ENCODE measurements at places on chromosomes 12 and 14.
A peak's percentile ranks its signal among the peaks of the same experiment; 100 is the strongest.

DNA sequence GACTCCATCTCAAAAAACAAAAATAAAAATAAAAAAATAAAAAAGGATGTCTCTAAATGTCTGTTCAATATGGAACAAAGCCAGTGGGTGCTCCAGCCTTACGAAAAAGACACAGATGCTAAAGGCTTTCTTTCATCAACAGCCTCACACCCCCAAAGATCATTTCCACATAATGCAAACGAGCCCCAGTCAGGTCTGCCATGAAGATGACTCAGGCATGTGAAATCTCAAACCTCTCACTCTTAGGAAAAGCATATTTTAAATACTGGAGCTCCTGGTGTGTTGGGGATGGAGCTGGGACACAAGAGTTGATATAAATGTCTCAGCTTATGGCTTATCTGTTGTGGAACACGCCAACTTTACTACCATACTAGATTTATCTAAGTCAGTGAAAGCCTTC is 49.9 kb upstream of the PLXNC1 start:
- peak; percentile 41 for ATAC-seq

DNA sequence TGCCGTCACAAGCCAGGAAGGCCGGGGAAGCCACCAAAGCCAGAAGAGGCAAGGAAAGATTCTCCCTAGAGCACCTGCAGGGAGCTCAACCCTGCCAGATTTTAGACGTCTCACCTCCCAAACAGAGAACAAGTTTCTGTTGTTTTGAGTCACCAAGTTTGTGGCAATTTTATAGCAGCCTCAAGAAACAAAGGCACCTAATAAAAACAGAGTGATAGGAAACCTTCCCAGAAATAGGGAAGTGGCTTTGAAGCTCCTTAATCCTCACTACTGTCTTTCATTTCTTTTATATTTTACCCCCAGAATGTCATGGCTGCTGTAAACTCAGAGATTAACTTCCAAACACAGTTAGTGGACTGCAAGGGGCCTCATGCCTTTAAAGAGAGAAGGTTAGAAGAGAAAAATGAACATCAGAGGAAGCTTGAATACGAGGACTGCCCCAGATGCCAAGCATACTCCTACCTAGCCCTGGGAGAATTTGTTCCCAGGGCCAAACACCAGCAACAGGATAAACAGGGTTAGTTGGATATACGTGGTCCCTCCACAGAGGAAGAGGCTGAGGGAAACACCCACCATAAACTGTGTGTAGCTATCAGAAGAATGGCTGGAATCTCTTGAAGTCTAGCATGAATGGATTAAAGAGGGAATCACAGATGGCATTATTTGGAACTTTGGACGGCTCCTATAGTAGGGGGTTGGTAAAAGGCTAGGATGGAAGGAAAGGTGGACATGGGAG is 148.3 kb downstream of the KCNA5 start:
- ATAC-seq: no peak

DNA sequence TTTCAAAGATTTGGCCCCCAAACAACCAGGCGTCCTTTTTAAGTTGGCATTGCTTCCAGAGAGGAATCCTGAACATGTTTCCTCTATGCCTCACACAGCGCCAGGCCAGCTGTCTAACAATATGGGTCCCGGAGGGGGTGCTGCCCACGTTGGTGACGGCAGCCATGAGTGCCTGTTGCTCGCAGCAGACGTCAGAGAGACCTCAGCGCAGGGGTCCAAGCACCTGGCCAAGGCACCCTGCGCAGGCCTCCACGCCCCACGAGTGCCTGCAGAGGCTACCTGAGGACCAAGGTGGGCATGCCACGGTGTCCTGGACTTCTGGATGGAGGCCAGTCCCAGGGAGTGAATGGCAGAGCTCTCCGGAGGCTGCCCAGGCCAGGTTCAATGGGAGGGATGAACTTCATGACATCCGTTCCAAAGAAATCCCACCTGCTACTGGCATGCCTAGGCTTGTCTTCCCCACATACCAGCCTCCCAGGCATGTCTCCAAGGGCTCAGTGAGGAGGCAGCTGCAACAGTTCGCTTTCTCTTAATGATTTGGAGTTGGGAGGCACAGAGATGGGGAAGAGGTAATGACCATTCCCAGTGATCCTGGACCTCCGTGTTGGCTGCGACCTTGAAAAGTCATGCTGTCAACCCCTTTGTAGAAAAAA is 11.6 kb upstream of the FOXN3 start:
- ATAC-seq: peak; percentile 62

GRCh38 chr12:95848575-95849388 is 10.0 kb upstream of the SNRPF start:
- no peak for ATAC-seq

- ATAC-seq: no peak
Observed at GRCh38 chr12:117158911-117159553, 31.2 kb downstream of the FBXO21 start.

DNA sequence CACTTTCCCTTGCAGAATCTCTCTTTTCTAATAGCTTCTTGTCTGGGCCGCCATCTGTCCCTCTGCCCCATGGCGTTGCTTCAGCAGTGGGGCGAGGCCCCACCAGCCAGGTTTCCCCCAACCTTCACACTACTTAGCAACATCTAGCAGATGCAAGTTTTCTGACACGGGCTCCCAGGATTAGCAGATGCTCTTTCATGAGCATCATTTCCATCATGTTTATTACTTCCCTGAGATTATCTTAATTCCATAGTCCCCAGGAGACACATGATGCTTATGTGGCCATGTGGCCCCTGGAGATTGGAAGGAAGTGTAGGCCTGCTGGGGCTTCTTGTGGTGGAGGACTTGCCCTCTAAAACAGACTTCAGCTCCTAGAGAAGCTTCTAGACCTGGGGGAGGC is 102.0 kb upstream of the MYL2 start:
- ATAC-seq: no peak

DNA sequence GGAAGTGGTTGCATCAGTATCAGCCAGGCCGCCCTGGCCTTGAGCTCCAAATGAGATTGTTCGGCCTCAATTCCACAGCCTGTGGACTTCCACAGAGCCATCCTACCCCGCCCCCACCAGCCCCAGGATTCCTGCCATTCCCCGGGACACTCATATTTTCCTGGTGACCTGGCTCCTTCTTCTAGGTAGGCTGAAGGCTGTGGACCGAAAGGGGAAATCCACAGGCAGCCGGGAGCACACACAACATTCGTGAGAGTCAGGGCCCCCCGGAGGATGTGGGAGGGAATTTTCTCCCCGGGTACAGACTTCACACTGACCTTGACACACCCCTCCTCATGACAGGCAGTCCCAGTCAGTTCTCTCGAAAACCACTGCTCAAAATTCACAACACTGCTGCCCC is 39.9 kb downstream of the RIN3 start:
- no peak for ATAC-seq

DNA sequence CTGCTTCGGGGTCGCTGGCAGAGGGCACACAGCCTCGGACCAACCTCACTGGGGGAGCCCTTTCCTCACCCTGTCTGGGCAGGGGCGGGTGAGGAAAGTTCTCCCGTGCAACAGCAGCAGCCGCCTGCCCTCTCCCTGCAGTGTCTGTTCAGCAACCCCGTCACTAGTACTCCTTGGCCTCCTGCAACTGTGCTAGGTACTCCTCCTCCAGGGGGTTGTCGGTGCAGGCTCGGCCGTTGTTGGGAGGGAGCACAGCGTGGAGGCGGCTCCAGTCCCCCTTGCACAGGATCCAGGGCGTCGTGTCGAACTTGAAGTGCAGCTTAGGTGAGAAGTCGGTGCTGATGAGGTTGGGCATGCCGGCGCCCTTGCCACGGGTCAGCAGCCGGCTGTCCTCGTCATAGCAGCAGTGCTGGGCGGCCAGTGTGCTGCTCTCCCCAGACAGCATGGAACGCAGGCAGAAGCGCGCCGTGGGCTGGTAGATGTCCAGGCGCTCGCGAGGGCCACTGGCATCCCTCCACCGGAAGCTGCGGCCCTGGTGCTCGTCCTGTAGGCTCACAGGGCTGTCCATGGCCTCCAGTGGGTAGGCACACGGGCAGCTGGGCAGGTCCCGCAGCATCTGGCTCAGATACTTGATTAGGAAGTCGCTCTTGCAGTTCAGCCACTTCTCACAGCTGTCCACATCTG is 17.7 kb downstream of the AHSA1 start:
- ATAC-seq: no peak

DNA sequence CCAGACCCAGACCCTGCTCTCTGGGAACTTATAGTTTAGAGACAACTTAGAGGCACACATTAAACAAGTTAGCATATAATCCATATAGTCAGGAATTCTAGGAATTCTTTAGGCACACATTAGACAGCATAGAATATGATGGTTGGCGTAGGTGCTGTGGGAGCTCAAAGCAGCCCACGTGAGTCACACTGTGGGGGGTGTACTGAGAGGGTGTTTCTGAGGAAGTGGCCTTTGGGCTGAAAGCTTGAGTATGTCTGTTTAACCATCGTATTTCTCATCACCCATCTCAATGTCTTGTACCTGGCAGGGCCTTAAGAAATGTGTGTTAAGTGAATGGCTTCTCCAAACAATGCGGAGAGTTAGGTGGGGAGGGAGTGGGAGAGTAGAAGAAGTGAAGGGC is 67.2 kb downstream of the TMEM30B start:
- no peak for ATAC-seq

DNA sequence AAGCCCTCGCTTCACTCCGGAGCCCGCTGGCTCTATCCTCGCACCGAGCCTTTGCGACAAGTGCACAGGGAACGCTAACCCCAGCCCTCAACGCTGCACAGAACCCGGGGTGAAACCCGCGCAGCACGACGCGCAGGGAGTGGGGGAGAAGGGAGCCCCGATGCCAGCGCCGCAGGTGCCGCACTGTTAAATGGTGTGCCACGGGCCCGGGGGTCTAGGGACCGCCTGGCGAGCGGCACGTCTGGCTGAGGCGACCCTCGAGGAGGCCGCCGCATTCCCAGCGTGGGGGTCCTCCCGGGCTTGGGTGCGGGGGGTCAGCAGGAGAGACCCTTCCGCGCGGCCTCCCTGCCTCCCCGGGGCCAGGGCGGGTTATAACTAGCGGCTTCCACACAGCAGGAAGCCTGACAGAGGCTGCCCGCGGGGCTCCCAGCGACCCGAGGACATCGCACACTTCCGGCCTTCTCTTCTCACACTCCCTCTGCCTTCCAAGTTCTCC is 23.8 kb upstream of the LRTM2 start:
- ATAC-seq: peak; percentile 13

DNA sequence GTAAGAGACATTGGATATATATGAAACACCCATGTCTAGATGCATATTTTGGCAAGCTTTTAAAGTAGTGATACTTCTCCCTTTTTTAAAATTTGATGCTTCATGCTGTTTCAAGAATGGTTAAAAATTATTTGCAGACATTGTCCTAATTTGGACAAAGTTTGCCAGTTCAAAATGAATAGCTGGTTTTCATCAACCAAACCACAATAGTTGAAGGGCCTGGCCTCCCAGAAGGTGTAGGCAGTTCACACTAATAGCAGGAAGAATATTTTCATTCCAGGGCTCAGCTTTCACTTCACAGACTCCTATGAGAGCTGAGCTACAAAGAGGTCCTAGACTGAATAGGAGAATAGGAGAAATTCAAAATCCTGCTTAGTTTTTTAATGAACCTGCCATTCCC is 78.7 kb downstream of the STXBP6 start:
- ATAC-seq: no peak

GRCh38 chr12:34291001-34291400 is 268.7 kb downstream of the ALG10 start:
- no peak for ATAC-seq

- peak; percentile 0 for ATAC-seq
Observed at GRCh38 chr12:6852651-6853354, 853 bp downstream of the USP5 start.

GRCh38 chr12:64065881-64066451 is 156.1 kb downstream of the KICS2 start:
- ATAC-seq: no peak

DNA sequence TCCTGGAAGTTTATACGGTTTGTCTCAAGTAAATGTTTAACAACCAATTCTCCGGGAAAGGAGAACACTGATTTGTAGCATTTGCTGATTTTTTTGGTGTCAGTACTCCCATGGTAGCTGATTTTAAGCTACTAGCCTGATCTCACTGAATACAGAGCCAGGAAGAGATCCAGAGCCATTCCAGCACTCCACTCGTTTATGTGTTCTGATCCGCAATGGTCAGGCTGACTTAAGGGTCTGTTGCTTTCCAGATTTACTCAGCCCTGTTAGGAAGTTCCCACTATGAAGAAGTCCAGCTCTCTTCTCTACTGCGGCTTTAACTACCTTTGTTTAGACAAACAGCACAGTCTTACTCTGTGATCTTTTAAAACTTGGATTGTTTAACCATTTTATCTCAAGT is 38.0 kb upstream of the NID2 start:
- no peak for ATAC-seq

- no peak for ATAC-seq
Observed at GRCh38 chr14:22296722-22297121, 292.3 kb downstream of the DAD1 start.

DNA sequence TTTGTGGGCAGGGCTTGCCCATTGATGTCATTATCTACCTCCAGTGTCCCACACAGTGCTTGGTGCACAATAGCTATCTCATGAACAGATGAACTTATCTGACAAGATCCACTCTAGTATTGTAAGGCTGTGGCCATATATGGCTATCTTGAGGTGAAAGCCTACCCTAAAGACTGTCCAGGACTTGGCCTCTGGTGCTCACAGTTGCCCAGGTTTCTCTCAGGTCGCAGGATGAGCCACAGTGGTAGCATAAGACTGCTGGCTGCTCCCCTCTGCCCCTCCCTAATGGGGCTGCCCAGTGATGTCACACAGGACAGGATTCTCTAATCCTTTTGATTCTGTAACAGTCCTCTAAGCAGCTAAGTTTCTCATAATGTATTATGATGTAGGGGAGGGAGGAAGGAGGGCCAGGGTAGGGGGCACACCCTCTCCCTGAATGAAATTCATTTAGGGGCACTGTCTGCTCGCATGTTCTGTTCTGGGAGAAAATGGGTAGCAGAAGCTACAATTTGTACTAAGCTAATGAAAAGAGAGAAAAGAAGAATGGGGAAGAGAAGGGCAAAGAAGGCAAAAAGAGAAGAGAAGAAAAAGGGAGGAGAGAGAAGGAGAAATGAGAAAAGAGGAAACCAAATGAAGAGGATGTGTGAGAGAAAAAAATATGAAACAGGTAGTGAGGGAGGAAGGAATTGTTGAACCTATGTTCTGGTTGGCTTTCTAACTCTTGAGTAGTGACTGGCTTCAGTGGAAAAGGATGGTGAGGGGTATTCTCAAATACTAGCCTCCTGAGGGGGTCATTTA is 3.4 kb upstream of the PPM1A start:
- ATAC-seq: no peak

GRCh38 chr12:21529456-21529855 is 3.4 kb downstream of the SPX start:
- ATAC-seq: no peak

Measured in motor neuron (in vitro differentiated cells).